Inflammatory macrophage (primary cell): ENCODE measurements at places on chromosomes 3 and 15.

GRCh38 chr15:73991260-73991659, 835 bp downstream of the STOML1 start:
- DNase-seq: no peak

DNA sequence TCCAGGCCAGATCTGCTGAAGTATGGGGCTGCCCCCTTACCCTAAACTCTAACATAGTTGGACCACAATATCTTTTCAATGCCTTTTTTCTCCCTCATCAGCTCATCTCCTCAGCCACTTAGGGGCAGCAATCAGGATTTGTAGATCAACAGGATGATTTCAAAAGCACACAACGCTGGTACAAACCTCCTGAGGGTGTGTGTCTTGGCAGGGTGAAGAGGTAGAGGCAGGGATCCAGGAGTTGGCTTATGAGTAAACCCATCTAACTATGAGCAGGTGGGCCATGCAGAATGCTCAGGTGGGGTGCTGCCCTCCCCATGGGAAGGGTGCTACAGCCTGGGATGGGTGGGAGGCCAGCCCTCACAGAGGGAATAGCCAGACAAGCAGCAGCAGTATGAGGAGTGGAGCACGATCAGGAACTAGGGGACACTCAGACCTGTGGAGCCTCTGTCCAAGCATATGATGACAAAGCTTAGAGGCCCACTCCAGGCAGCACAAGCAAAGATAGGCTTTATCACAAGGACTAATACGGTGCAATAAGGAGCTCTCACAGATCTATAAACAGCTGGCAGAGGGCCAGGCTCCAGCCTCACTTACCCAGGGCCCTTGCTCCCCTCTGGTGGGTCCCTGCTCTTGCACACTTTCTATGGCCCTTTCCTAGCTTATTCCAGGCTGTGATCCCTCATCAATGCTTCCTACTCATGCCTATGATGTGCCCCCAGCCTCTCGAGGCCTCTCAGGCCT, 32.2 kb downstream of the IL20RB start:
- DNase-seq: no peak

DNA sequence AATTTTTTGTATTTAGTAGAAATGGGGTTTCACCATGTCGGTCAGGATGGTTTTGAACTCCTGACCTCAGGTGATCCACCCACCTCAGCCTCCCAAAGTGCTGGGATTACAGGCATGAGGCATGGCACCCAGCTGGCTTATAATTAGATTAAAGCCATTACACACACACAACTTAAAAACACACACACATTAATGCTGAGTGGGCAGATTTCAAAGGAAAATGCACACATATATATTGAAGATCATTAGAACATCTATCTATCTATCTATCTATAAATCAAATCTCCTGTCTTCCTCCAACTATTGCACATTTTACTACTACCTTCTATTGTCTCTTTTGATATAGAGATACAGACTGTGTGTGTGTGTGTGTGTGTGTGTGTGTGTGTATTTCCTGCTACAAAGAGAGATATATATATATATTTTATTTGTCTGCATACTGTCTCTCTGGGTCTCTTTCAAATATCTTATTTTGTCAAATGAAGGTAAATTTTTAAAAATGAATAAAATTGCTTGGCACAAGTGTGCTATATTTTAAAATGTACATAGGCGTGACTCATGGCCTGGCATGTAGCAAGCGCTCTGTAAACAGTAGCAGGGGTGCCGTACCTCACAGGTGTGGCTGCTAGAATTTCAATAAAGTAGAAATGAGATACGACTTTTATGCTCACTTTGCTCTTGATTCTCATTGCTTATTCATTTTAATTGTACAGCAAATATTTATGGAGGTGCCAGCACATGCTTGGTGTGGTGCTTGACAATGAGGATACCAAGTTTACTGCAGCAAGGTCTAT, 655.8 kb downstream of the AGBL1 start:
- no peak for DNase-seq

DNA sequence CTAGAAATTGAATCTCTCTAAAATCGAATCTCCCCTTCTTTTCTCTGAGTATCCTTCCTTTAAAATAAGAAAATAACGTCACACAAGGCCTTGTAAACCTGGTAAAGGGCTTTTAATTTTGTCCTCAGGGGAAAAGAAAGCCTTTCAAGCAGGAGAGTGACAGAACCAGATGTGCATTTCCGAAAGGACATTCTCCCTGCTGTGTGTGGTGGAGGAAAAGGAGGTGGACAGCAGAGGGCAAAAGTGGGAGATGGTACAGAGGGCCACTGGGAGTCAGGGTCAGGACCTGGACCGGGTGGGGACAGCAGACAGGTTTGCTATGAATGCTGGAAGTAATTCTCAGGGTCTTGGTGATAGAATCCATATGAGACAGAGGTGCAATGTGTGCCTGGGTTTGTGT, 127.6 kb downstream of the RORA start:
- no peak for DNase-seq

GRCh38 chr3:129549006-129549800, 6.2 kb downstream of the H1-8 start:
- DNase-seq: peak; percentile 63

DNA sequence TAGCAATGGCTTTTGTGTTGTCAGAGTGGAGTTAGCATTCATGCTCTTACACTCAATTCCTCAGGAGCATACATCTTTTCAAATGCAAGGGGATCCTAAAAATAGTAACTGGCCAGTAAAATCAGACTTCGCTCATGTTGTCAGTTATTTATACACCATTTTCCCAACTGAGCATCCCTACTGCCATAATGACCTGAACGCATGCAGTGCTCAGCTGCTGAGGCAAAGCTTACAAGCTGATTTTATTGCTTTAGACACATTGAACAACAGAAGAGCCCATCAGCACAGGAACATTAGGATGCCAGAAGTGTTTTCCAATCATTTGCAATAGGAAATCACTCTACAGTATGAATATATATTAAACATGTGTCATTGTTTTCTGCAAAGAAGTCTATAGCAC, 689.7 kb upstream of the BCHE start:
- no peak for DNase-seq

DNA sequence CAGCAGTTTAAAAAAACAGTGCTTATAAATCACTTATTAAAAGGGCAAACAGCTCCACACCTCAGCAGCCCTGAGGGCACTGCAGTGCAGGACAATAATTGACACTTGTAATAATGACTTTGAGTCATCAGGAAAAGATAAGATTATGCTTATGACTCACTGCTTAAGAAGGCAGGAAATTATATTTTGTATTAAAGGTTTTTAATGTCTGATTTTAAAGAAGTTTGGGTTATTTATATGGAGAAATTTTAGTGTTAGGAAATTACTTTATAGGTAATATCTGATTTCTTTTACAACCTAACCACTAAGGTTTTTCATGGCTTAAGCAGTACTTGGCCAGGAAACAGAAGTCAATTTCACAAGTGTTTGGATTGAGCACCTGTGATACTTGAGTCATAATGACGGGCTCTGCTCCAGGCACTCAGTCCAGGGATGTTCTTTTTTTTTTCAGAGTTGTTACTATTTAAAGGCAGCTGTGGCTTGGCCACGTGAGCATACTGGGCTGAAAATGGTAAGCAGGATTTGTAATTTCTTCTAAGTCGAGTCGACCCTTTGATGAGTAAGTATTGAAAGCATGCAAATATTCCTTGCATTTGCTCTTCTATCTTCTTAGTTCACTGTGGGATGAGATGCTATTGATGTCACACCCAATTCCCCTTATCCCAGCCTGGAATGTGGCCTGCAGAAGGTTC, 21.6 kb upstream of the SLC6A20 start:
- no peak for DNase-seq

DNA sequence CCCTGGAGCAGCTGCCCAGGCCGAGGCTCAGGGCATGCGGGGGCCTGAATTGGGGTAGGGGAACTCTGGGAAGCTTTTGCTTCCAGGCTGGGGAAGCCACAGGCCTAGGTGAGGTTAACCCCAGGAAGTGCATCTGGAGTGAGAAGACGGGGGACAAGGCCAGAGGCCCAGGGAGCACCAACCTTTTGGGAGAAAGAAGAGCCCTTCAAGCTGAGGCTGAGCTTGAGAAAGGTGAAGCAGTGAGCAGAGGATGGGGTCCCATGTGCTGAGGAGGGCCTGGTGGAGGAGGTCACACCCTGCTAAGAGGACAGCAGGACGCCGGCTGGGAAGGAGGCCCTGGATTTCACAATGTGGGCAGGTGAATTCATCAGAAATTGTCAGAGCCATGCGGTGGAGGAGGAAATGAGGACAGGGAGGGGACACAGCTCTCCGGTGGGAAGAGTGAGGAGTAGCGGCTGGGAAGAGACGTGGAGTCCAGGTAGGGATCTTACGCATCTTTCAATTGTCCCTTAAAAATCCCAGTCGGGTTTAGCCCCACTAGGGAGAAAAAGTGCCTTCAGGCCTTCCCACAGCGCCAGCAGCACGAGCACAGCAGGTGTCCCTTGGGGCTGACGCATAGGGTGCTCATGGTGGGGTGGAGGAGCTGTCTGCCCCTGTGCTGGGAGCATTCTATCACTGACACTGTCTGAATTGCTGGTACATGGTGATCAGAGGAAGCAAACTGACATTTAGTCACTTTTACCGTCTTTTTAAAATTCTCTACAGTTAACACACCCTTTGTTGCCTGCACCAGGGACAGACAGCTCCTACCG, 50.9 kb downstream of the HCN4 start:
- DNase-seq: no peak

DNA sequence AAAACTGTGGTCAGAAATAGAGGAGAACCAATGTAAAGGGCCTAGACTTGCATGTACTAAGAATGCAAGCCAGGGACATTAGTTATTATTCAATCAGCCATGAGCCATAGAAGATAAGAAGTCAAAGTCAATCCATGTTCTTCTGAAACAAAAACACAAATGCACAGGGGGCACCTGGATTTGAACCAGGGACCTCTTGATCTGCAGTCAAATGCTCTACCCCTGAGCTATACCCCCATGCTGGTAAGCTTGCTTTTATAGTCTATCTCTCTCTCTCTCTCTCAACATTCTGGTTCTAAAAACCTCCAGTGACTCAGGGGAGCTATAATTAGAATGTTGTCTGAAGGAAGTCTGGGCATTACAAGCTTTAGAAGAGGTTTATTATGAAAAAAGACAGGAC, 85.6 kb upstream of the ACP3 start:
- DNase-seq: peak; percentile 4

GRCh38 chr15:83993591-83993990, 242.0 kb upstream of the GOLGA6L4 start:
- no peak for DNase-seq

GRCh38 chr3:42827023-42827422, 17.8 kb downstream of the ACKR2 start:
- no peak for DNase-seq

GRCh38 chr3:152780553-152780952, 54.4 kb upstream of the P2RY1 start:
- no peak for DNase-seq

DNA sequence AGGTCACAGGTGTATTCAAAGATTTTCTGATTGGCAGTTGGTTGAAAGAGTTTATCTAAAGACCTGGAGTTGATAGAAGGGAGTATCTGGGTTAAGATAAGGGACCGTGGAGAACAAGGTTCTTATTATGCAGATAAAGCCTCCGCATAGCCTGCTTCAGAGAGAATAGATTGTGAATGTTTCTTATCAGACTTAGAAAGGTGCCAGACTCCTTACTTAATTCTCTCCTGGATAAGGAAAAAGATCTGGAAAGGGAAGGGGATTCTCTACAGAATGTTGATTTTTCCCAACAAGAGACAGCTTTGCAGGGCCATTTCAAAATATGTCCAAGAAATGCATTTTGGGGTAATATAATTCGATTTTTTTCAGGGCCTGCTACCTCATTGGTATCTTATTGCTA, 341.3 kb upstream of the RARB start:
- DNase-seq: no peak

DNA sequence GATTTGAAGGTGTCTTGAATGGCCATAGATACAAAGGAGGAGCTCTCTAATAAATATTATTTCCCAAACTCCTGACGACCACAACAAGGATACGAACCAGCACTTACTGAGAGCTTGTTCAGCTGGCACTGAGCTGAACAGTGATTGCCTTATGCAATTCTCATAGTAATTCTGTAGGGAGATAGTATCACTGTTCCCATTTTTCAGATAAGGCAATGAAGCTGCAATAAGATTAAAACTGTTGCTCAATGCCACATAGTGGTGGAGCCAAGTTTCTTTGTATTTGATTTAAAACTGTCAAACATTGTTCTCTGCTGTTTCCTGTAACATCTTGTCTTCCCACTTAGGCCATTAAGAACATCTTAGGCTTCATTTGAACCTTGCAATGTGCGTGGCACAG, 163.9 kb downstream of the RPLP1 start:
- no peak for DNase-seq

- DNase-seq: no peak
These were observed 95.9 kb downstream of the FRMD4B start for GRCh38 chr3:69290006-69290405.

- DNase-seq: no peak
These were observed 40.1 kb downstream of the SGO1 start for GRCh38 chr3:20145874-20146273.

GRCh38 chr3:179236669-179237301, 14.1 kb downstream of the KCNMB3 start:
- no peak for DNase-seq

DNA sequence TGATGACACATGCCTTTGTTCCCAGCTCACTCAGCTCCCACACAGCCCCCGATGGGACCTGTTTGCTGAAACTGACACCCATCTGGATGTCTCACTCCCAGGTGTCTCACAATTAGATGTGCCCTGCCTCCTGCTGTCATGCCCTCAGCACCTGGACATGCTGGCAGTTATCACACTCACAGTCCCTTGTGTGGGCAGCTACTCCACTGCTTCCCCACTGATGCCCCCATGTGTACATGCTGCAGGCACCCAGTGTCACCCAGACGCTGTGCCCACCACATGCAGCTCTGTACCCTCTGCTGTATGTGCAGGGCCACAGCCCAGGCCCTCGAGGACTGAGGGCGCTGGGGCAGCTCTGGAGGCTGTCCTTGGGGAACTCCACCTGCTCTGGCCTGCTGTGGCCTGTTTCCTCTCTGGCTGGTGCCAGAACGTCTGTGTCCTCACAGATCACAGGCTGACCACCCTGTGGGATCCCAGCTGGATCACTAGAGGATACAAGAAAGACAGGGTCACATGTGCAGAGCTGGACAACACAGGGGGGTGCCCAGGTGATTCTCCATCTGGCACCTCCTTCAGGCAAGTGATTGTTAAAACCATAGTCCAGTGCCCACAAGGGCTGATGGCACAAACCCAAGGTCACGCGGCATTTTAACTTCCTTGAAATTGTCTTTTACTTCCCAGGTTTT, 14.0 kb downstream of the C3orf22 start:
- peak; percentile 14 for DNase-seq
